ENCODE measurements at places on chromosomes 5 and 9.

- DNase-seq = peak; percentile 57
Observed at GRCh38 chr5:956941-957747, 51.5 kb upstream of the NKD2 start.

- DNase-seq = no peak
Observed at GRCh38 chr9:15374310-15374709, 48.4 kb upstream of the SNAPC3 start.

DNA sequence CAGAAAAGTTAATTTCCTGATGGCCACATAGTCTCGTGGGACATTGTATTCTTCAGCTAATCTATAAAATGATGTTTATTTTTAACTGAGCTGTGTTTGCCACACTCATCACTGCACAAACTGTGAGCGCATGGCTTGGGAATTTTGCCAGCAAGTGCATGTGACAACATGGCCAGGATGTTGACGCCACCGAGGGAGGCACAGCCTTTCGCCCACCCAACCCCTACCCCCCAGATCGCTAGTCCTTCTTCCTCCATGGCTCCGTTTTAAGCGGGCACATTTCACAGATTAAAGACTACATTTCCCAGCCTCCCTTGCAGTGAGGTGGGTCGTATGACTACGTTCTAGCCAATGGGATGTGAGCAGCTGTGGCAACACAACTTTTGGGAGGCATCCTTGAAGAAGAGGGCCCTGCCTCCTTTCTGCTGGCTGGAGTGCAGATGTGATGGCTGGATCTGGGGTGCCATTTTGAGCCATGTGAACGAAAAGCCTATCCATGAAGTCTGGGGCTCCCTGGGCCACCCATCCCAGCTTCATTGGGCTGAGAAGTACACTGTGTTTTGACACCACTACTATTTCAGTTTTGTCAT lies 7.9 kb downstream of the NRARP start:
- no peak for DNase-seq

- DNase-seq = no peak
Observed at GRCh38 chr9:108552459-108553040, 303.2 kb downstream of the ACTL7B start.

DNA sequence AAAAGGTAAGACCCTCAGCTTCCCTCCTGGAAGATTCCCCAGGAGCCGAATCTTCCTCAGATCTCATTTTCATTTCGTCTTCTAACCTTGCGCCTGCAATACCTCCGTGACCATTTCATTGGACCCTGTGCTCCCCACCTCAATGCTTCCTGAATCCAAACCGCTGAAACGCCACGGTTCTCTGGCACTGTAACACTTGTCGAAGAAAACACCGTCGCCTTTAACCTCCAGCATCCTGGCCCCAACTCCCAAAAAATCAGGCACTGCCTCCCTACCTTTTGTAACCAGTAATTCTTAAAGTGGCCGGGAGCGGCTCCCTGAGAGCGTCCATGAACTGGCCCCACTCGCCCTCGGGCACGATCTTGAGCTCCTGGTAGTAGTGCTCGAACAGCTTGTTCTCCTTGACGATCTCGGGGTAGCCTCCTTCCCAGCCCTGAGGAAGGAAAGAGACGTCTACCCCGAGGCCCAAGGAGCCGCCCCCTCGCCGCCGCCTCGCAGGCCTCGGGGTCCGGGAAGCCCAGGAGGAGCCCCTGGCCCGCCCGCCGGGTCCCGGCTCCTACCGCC lies 438 bp downstream of the NSUN2 start:
- DNase-seq = no peak

- DNase-seq = no peak
Observed at GRCh38 chr5:14739538-14739937, 75.0 kb downstream of the OTULIN start.

- DNase-seq = no peak
Observed at GRCh38 chr9:122254761-122255160, 9.9 kb downstream of the RBM18 start.

- DNase-seq = no peak
Observed at GRCh38 chr5:90020575-90021538, 388.7 kb downstream of the CETN3 start.

- no peak for DNase-seq
Observed at GRCh38 chr9:106577121-106577520, 285.8 kb upstream of the ZNF462 start.

Measured in mucosa of descending colon (tissue), 3 donors.